AG10803 (cell line): ENCODE measurements at places on chromosomes 4 and X.

DNA sequence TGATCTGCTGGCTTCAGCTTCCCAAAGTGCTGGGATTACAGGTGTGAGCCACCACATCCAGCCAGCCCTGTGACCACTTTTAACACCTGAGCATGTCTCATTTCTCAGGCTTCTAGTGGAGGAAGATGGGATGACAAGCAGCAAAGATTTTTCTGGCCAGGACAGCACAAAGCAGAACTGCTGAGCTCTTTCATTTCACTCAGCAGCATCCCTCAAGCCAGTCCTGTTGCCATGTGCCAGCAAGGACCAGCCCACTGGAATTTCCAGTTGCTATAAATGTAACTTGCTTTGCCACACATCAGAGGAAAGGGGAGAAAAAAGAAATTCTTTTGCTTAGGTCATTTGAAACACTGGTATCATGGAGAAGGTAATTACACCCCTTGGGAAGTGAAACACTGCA, 75.9 kb downstream of the SLC9A7 start:
- DNase-seq = peak; percentile 36

GRCh38 chr4:30605616-30606190, 114.5 kb upstream of the PCDH7 start:
- no peak for DNase-seq

DNA sequence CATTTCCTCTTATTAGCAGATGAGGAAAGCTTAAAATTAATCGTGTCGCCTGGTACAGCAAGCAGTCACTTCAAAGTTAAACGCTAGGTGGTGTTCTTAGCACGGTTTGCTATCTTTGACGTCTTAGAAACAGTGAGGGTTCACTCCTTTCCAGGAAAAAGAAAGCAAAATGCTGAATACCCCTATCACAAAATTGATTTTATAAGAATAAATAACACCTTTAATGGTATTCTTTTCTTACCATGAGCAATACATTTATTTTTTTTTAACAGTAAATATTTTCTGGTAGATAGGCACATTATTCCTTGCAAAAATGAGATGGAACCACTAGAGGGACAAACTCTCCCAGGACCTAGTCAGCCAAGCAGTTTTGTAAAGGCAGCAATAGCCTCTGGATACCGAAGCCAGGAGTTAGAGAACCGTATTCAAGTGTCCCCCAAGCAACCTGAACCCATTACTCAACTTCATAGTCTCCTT, 153.9 kb downstream of the KDR start:
- DNase-seq = peak; percentile 45

GRCh38 chrX:153470411-153471363, at the start of gene HAUS7:
HAUS7 (minus strand) TSS chrX:153470576; CDS start chrX:153470557, 19 bp downstream.
- peak; percentile 88 for DNase-seq

GRCh38 chr4:139515531-139515958, 40.5 kb downstream of the SETD7 start:
- DNase-seq = peak; percentile 49

DNA sequence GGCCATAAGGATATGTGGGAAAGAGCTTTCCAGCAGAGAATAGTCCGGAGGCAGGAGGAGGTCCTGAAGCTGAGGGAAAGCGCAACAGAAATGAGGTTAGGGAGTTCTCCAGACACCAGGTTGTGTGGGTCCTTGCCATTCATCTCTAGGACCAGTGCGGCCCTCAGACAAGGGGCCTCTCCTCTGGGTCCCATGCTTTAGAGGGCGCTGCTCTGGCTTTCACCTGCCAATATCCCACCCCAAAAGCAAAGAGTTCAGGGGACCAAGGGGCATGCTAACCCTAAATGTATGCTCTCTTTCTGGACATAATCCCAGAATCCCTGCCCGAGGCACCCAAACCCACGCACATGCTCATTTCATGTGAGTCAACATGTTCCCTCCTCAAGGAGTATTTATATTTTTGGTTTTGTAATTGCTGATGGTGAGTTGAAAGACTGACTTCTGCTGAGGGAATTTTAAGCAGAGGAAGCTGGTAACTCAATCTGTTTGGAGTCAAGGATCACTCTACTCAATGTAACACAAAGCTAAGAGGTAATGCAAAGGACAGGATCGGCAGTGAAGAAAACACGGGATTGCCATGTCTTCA, 14.8 kb downstream of the RPL34 start:
- DNase-seq = no peak

GRCh38 chr4:185904381-185904780, 92.4 kb upstream of the SORBS2 start:
- DNase-seq = no peak

- DNase-seq = no peak
These were observed 85.9 kb upstream of the ACSL4 start for GRCh38 chrX:109818976-109819375.

DNA sequence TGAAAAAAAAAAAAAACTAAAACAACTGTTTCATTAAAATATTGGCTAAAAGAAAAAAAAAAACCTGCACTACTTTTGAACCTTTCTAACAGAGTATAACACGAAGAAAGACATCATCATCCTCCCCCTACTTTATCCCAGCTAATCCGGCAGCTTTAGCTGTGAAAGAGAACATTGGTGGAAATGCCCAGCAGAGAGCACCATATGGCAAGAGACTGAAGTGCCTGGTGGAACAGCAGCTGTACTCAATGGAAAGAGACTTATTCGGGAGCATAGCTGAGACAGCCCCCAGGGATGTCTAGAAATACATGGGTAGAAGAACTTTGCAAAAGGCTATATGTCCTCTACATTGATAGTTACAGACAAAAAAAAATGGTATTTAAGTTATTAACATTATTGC, 30.3 kb downstream of the STPG2 start:
- peak; percentile 28 for DNase-seq

- peak; percentile 85 for DNase-seq
These were observed 149.9 kb downstream of the CHIC2 start for GRCh38 chr4:53914313-53915016.

DNA sequence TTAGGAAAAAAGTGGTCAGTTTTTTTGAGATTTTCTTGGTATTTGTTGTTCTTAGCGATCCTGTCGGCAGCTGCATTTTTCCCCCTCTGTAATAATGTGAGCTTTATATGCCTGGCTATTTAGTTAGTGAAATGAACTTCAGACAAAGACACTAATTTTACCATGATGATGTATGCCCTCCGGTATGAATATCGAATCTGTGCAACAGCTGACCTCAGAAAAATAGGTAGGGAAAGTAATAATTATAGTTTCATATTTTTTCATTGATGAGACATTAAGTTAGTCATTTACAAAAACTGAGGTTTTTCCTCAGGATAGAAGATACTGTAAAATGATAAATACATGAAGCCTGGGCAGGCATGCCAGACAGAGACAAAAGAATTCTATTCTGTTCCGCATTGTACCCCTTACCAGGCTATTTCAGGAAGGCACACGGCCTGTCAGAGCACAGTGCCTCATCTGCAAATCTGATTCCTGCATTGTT, 155.8 kb downstream of the SHROOM3 start:
- DNase-seq = peak; percentile 87

DNA sequence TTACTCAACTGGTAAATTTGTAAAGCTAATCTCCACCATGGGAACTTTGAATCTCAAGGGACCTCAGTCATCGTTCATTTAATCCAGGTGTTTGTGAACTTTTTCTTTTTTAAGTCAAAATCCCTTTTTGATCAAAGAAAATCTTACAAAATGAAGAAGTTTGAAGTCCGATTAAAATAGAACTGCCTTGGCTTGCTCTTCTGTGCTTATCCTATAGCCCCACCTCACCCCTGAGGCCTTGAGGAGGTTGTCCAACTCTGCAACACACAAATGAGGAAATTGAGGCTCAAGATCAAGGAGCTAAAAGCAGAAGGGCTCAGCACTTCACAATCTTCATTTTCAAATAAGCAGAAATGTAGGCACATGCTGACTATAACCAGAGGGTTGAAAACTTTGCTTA, 240.3 kb upstream of the SFRP2 start:
- no peak for DNase-seq

- no peak for DNase-seq
These were observed 335.8 kb downstream of the FAT4 start for GRCh38 chr4:125650557-125650956.

DNA sequence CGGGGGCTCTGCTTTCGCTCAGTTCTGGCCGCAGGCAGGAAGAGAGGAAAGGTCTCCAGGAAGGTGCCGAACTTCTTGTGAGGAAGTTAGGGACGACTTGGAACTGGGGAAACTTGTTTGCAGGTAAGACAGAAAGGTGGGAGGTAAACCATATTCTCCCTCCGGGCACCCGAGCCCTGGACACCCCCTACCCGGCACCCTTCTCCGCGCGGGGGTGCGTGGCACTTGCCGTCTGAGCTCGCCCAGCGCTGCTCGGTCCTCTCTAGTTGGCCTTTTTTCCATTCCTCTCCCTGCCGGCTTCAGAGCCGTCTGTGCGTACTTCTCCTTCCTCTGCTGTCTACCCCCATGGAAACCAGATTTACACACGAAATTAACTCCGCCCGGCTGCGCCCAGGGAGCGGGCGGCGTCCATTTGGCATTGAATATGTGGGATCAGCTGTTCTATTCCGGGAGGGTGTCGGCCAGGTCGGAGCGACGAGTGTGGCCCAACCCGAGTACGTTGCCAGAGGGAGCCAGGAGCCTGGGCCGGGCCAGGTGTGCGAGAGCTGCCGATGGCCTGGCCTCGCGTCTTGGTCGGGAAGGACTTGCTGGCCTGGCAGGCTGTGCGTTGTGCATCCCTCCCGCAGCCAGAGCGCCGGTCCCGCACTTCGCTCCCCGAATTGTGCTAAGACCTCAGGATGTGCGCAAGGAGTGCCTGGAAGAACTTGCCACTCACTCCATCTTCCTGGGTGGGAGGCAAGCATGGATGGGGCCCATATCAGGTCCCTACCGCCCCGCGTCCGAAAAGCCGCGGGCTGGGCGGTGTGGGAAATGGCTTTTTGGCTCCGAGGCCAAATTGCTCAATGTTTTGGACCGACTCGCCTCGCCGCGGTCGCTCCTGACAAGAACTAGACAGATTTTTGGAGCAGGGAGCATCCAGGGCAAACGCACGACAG, 1.7 kb downstream of the PDGFRA start:
- DNase-seq = peak; percentile 79

DNA sequence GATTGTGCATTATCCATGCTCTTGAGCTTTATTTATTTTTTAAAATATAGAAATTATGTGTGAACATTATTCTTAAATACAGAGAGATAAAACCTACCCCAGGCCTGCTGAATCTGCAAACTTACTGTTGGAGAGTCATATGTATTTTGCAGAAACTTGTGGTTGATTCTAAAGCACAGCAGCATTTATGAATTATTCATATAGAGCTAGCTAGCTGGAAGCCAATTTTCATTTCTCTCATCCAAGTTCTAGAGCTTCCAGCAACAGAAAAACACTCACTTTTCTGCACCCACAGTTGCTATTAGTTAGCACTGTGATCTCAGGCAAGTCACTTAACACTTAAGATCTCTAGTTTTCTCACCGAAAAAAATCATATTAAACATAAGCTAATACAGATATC, 479.5 kb upstream of the FAM47C start:
- DNase-seq = no peak

DNA sequence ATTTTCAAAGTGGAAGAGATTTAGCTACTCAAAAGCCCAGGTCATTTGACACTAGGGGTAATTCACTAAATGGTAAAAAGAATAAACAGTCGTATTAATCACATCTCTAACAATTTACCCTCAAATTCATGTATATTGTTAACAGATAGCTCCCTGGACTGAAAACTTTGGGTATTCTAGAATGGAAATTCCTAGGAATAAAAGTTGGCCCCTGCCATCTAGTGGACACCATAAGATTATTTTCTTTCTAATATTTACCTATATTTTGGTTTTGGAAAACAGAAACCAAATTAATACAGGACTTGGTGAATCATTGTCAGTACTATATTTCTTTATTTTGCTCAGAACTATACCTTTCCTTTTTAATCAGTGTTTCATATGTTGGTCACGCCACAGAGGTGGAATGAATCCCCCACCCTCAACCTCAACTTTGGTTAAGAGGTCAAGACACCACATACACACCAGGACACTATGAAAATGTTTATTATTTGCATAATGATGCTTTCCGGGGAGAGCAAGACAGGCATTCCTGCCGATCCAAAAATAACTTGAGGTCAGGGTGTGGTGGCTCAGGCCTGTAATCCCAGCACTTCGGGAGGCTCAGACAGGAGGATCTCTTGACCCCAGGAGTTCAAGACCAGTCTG, 96.2 kb upstream of the APOOL start:
- peak; percentile 5 for DNase-seq

- DNase-seq = no peak
These were observed 9.0 kb downstream of the TCEAL1 start for GRCh38 chrX:103637604-103638338.

- DNase-seq = no peak
These were observed 6.5 kb downstream of the ATP5ME start for GRCh38 chr4:667545-667925.

DNA sequence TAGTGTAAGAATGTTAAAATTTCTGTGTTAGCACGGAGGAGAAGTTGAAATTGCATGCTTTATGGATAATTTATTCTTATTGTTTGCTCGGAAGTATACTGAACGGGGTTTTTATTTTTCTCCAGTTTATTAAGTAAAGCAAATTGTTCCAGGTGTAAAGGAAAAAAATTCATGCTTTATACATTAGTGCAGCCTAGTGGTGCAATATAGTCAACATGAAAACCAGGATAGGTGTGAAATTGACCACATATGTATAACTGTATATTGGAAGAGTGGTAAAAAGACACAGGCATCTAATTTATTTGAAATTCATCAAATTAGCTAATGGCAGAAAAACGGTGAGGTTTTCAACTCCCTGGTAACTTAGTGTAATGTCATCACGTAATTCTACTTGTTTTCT, 959 bp downstream of the BRS3 start:
- DNase-seq = no peak

GRCh38 chr4:169070071-169070894, 60.2 kb upstream of the CBR4 start:
- DNase-seq = peak; percentile 90

DNA sequence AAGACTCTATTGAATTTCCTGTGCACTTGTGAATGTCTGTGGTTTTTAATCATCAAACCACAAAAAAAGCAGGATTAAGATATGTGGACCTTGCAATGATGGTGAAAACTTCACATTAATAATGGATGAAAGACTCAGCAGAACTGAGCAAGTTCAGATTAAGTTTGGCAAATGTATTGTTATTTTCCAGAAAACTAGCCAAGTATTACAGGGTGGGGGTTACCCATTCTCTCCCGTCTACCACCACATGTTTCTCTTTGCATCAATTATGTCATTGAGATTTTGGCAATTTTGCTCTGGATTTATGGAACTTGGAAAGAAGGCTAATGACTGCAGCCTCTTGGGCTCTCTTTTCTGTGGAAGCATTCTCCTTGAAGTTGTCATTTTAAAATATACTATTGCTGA, 577.1 kb downstream of the ANKRD50 start:
- peak; percentile 37 for DNase-seq

GRCh38 chrX:147953976-147954375, 27.2 kb upstream of the FMR1NB start:
- DNase-seq = no peak
